ENCODE measurements at places on chromosomes 1 and 21.

DNA sequence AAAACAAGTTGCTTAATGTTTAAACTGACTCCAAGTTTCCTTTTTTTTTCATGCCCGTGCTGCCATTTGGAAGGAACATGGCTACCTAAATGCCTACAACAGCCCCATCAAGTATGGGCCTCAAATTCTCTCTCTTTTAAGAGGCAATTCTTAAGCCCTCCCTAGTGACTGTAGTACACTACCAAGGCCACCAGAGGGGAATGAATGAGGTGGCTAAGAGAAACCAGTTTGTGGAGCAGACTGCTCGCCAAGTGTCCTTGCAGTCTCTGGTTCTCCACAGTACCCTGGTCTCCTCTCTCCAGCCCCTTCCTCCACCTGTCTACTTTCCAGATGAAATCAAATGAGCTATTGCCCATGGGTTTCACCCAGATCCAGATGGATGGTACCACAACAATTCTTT, 1809.6 kb downstream of the BRINP3 start:
- no peak for DNase-seq

DNA sequence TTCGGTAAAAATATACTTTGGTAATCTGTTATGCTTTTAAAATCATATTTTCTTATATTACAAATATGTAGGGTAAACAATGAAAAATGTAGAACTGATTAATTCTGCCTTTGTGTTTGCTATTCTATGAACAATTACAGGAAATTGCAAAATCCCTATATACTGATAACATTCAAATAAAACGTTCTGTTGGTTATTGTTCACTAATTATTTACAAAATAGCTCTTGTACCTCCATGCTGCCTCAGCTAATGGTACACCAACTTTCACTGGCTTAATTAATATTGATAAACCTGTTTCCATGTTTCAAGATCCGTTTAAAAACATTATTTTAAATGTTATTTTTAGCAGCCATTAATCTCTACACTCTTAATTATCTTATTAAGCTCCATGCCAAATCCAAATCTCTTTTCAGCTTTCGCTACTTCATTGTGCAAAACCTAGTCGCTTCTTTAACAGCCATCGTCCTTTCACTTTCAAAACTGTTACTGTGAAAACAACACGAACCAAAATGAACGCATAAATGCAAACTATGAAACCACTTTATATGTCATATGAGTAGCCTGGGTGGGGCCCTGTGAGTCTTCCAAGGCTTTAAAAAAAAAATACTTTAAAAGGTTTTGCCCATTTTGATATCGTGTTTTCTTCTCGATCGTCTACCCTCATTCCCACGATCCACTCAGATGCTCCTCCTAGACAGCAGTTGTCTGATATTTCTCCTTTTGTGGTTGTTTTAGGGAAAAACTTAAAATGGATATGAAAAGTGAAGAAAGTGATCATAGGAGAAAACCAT, 807.1 kb downstream of the USP25 start:
- DNase-seq, result peak; percentile 55

DNA sequence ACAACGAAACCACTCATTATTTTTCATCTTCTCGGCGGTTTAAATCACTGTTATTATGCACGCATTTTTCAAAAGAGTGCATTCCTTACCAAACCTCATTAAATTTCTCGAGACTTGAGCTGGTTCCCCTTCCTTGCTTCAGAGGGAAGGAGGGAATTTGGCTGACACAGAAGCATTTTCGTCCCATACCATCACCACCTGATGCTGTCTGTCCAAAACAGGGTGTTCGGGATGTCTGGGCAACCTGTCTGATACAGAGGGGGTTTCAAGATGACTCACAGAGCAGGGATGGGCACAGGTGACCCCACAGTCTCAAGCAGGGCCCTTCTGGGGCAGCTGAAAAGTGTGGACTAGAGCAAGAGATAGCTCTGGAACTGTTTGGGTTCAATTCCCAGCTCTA, 12.3 kb upstream of the RCC2 start:
- no peak for DNase-seq

GRCh38 chr1:207032528-207033017, at the start of gene C1orf116:
C1orf116 (minus strand) TSS chr1:207032756; CDS start chr1:207027598, 5,158 bp downstream.
- peak; percentile 89 for DNase-seq

- no peak for DNase-seq
Observed at GRCh38 chr1:40936931-40937339, 42.6 kb upstream of the CTPS1 start.

DNA sequence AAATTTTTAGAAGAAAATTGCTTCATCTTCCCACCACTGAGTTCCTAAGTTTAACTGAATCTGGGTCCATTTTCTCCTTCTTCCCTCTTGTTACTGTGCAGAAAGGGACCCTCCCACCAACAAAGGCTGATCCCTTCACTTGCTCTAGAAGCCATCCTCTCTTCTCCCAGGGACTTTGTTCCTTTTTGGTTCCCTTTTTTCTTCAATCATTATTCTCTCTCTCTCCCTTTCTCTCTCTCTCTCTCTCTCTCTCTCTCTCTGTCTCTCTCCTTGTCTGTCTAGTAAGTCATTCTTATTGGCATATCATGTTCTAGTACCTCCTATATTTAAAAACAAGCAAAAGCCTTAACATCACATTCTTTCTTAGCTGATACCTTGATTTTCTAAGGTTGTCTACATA, 31.7 kb upstream of the GADD45A start:
- DNase-seq, result no peak

DNA sequence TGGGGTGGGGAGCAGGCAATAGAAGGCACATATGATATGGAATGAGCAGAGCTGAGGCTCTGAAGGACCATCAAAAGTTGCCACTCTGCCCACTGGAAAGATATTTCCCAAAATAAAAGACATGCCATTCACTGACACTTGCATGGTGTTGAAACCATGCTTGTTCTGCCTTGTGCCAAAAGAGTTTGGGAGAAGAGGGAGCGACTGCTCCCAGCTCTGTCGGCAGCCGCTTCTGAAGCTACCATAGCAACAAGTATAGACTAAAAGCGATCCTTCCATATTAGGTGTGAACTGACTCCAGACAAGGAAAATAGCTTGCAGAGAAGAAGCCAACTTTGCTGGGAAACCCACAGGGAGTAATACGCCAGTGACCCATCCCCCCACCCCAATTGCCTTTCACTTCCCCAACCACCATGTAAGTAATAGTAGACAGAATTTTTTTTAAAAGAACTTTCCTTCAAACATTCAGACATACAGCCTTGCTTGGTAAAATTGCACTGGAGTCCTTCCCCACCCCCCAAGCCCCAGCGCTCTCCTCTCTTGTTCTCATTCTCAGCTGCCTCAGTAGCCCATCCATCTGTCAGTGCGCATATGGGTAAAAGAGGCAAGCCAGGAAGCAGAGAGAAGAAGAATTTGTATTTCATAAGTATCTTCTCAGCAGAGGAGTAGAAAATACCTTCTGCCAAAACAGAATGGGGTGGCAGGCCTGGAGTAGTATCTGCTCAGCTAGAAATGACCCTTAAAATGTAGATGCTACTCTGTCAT, 263.7 kb downstream of the OMA1 start:
- no peak for DNase-seq

- no peak for DNase-seq
Observed at GRCh38 chr1:230682882-230683610, 30.9 kb downstream of the AGT start.

- DNase-seq, result no peak
Observed at GRCh38 chr1:5554784-5555183, 437.4 kb downstream of the NPHP4 start.

DNA sequence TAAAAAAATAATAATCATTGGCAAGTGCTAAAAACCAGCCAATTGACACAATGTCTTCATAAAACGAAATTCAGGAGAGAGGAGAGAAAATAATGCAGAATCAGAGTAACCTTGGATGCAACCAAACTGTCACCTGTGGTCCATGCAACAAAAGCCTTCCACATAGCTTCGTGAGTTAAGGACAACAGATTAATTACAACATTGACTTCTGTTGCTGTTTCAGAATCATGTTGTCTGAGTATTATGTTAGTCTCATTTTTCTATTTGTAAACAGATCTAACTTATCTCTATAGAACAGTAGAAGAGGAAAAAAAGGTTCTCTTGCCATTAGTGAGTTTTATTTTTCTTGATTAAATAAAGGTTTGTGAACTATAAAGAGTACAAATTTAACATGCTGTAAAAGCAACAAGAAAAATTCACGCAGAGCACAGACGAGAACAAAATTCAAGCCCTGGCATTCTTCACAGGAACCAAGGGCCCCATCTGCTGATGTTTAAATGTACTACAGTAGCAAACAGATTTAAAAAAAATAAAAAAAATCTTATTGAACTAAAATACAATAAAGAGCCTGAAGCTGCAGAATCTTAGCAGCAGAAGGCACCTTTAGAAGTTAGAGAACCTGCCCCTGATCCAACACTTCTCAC, 381.1 kb upstream of the PKN2 start:
- DNase-seq, result no peak

GRCh38 chr1:223266632-223267172, 97.3 kb downstream of the SUSD4 start:
- DNase-seq, result no peak

DNA sequence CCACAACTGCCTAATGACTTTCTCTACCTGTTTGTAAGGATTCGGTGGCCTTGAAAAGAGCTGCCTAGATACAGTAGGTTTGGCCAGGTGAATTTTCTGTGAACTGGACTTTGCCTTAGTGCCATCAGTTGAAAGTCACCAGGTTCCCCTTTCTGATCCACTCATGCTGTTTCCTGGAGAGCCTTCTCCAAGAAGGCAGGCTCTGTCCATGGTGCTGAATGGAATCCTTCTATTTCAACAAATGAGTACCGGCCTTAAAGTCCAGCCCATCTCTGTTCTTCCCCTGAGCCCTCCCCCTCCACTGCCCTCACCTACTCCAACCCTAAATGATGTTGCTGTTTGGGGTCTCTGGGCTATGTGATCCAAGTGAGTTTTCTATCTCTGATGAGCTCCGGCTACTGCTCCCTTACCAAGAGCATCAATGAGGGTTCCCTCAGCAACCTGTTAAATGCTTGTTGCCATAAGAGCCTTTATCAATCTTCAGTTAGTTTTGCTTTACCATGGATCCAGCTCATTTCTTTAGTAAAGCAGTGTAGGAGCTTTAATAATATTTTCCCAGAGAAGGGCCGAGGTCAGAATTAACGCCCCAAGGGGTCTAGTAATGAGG, 500.4 kb downstream of the PTPRU start:
- no peak for DNase-seq

DNA sequence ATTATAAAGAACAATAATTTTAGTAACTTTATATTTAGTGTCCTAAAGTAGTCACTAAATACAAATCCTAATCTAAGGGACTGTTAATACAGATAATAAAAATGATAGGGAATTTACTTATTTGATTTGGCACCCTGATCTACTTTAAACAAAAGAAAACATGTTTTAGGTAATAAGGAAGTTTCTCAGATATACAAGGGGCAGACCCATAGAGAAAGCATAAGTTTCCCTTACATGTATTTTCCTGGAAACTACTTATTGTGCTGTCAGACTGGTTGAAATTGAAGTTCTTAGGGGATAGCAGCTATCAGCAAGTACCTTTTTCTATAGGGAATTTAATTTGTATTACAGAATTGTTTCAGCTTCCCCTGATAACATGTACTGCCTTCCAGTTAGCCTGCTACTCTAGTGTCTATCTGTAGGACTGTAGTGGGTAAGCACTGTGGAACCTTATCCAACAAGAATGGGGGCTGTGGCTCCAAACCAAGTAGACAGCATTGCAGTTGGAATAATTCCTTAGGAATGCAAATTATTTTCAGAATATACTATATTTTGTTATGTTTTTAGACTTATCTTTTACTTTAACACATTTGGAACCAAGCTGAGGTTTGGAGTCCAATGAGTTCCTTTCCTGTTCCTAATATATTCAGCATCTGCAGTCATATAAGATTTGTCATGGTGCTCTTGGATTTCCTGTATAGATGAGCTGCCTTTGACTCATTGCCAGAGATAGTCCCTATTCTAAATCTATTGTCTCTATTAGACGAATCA, 14.7 kb downstream of the MSH4 start:
- DNase-seq, result no peak

GRCh38 chr1:94272388-94272787, 35.0 kb upstream of the ARHGAP29 start:
- DNase-seq, result no peak

DNA sequence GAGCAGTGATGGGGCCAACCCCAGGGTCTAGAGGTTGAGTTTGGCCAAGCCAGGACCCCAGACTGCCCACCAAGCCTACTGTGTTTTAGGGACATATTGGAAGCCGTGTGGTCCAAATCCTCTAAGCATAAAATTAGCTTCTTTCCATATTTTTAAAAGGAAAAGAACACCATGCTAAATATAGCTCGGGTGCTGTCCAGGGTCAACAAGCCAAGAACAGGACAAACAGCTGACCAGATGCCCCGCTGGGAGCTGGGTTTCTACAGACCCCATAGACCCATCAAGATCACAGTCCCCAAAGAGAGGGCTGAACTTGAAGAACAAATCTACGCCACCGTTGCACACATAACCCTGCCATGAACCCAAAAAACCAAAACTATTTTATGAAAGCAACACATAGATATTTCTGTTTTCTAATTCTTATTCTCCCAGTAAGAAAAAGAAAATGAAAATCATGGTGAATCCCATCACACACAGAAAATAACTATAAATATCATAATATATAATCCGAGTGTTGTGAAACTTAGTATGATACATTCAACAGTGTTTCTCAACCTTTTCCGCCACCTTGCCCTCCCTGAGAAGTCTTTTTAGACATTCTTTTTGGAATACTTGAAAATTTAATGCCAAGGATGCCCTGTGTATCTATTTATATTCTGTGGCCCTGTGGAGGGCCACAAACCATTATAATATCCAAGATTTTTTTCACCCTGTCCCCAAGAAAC, 36.2 kb upstream of the FHAD1 start:
- DNase-seq, result no peak

- DNase-seq, result no peak
Observed at GRCh38 chr1:225437710-225438437, 10.0 kb upstream of the LBR start.

- no peak for DNase-seq
Observed at GRCh38 chr1:28097100-28097472, 8.7 kb upstream of the EYA3 start.

- DNase-seq, result no peak
Observed at GRCh38 chr1:97209381-97209957, 487.9 kb downstream of the PTBP2 start.

GRCh38 chr1:9858293-9859035, 34.7 kb upstream of the CLSTN1 start:
- no peak for DNase-seq

- DNase-seq, result no peak
Observed at GRCh38 chr1:125080077-125080476, 3895.3 kb downstream of the SRGAP2C start.

- DNase-seq, result no peak
Observed at GRCh38 chr1:41589395-41589794, 104.9 kb upstream of the EDN2 start.

DNA sequence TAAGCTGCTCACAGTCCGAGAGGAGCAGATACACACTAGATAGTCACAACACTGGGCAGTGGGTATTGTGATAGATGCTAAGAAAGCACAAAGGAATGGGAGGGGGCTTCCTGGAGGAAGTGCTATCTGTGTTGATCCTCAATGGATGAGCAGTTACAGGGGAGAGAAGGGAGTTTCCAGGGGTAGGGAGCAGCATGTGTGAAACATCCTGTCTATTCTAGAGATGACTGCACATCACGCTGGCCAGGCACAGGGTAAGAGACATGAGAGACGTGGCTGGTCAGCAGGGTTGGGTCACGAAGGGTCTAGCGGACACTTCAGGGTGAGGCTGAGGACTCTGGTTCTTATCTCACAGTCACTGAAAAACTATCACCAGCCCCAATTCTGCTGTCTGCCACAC, 235.2 kb downstream of the TRABD2B start:
- DNase-seq, result no peak
